ENCODE measurements at places on chromosomes 4 and X.

GRCh38 chrX:122880952-122881351 lies 303.1 kb upstream of the GRIA3 start:
- no peak for DNase-seq

- DNase-seq, result no peak
Observed at GRCh38 chr4:16503421-16504100, 277.3 kb upstream of the TAPT1 start.

DNA sequence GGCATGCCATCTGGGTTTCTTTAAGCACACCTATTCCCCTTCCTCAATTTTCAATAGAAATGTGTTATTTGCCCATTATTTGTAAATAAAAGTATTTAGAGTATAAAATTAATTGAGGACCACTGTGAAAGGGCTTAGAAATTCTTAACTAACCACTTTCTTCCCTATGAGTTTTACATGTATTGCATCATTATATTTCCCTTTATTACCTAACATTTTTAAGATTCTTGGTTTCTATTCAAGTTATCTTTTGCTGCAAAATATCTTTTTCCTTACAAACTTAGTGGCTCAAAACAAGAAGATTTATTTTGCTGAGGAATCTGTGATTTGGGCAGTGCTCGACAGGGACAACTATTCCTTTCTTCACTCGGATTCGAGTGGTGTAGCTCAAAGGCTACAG lies 40.5 kb downstream of the GRID2 start:
- no peak for DNase-seq

DNA sequence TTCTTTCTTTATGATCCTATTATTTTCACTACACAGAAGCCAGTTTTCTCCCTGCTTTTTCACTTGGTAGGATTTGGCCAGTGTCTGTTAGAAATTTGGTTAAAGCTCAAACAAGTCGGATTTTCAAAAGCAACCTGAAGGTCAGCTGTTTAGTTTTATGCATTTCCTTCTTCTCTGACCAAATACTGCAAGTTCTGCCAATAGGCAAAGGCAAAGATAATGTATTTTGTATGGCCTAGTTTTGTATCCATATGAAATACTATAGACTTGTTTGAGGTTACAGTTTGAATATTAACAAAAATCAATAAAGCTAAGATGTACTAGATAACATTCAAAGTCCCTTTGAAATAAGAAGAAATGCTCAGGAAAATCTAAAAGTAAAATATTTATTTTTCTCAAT lies 439.4 kb downstream of the TRIML1 start:
- no peak for DNase-seq

DNA sequence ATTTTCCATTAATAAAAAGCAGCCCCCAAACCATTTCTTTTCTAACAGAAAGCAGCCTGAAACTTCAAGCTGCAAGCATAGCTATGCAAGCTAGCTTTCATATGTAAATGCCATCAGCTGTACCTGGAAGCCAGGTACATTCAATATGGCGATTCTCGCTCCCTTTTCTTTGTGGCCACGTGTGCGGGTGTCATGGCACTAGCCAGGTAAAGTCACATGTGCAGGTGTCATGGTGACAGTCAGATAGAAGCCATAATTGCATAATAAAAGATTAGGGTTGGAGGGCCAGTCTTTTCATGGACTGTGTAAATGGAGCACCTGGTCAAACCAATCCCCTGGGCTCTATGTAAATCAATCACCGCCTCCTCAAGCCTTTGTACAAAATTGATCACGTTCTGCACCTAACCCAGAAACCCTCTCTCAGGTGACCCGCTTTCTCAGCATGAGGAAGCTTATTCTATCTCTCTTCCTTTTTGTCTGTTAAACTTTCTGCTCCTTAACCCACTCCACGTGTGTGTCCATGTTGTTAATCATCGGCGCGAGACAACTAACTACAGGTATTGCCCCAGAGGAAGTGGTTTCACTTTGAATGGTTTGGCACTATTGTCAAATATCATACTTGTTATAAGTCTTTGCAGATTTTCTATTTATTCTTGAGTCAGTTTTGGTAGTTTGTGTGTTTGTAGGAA lies 18.0 kb upstream of the RHOXF2 start:
- DNase-seq, result no peak

GRCh38 chr4:13322681-13323101 lies 161.4 kb downstream of the RAB28 start:
- no peak for DNase-seq

- DNase-seq, result peak; percentile 75
Observed at GRCh38 chr4:6109842-6110560, 90.3 kb downstream of the JAKMIP1 start.

- no peak for DNase-seq
Observed at GRCh38 chr4:141524116-141524515, 112.3 kb upstream of the IL15 start.

GRCh38 chrX:41095908-41096307 lies 10.7 kb downstream of the USP9X start:
- no peak for DNase-seq

GRCh38 chr4:7236847-7237246 lies 44.5 kb downstream of the SORCS2 start:
- DNase-seq, result no peak

- DNase-seq, result no peak
Observed at GRCh38 chr4:174427571-174428140, 94.6 kb downstream of the HPGD start.

DNA sequence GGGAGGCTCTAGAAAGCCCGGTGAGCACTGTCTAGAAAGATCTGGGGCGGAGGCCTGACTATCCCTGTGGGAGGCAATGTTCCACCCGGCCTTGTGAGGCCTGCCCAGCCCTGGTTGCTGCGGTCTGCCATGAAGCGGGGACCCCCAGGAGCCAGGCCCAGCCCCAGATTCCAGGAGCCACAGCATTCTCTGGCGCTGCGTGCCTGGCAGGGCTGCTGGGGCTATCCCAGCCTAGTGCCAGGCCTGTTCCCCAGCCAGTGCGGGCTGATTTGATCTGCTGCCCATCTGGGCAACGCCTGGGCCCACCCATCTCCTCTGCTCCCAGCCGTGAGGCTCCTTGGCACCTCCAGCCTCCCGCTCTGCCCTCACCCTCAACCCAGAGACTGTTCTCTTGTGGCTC lies 19.6 kb downstream of the ATP2B3 start:
- no peak for DNase-seq

- no peak for DNase-seq
Observed at GRCh38 chr4:78014889-78015886, 41.9 kb upstream of the FRAS1 start.

- no peak for DNase-seq
Observed at GRCh38 chrX:97842468-97843199, 958.9 kb downstream of the RPA4 start.

GRCh38 chr4:98639523-98639922 lies 18.9 kb downstream of the TSPAN5 start:
- DNase-seq, result no peak

GRCh38 chr4:105210916-105211315 lies 64.2 kb downstream of the TET2 start:
- DNase-seq, result no peak

GRCh38 chrX:37746218-37746941 lies 33.5 kb upstream of the CYBB start:
- DNase-seq, result no peak

- DNase-seq, result no peak
Observed at GRCh38 chrX:134752558-134752957, 94.3 kb upstream of the PLAC1 start.

GRCh38 chr4:158856852-158857251 lies 88.0 kb downstream of the FNIP2 start:
- peak; percentile 38 for DNase-seq

- DNase-seq, result no peak
Observed at GRCh38 chr4:181896614-181897013, 346.6 kb upstream of the TENM3 start.

DNA sequence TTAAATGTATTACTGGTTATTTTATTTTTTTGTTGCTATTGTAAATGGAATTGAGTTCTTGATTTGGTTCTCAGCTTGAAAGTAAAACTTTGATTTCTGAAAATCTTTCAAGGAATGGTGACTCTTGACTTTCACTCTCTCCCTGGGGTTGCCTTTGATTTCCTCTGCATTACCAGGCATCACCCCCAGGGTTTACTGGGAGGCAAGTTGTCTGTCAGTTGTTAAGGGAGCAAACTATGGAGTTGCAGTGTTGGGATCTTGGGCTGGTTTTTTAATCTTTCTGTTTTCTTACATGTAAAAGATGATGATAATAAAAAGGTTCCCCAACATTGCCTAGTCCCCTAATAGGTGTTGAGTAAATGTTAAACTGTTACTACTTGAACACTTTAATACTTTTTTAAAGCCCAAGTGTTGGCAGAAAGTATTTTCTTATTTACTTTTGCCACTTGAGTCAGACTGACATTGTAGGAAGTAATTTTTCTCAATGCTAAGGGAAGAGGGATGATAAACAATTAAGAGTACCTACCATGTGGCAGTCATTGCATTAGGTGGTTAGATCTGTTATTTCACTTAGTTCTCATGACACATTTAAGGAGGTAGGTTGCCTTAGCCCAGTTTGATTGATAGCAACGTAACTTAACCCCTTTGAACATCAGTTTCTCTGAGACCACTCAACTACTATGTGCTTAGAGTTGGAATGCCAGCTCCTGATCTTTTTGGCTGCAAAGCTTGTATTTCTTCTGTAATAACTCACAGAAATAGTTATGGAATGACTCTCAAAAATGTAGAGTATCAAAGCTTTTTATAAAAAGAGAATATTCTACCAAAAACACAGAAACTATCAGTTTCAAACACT lies 67.1 kb downstream of the DCLK2 start:
- peak; percentile 39 for DNase-seq

DNA sequence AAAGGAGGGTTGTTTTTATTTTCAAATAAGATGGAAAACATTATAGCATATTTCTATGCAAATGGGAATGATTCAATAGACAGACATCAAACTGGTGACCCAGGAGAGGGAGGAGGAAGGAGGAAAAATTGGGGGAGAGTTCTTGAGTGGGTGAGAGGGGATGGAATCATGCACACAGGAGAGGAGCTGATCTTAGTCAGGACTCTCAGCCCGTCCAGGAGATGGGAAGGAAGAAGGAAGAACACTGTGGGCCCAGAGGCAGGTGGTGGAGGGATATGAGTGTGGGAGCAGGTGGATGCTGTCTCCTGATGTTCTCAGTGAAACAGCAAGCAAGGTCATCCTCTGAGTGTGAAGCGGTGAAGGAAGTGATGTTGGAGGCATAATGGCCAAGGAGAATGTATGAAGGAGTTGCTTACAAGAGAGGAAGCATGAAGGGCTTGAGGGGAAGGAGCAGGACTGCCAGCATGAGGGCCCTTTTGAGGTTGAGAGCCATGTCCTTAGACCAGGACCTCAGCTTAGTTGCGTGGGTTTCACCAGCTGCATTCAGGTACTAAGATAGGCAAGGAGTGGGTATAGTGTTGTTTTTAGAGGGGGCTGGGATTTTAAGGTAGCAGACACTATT lies 161.7 kb upstream of the NAP1L5 start:
- DNase-seq, result no peak

- no peak for DNase-seq
Observed at GRCh38 chr4:138298431-138298830, 56.3 kb upstream of the SLC7A11 start.

- DNase-seq, result no peak
Observed at GRCh38 chr4:112085156-112086035, 59.9 kb upstream of the FAM241A start.

DNA sequence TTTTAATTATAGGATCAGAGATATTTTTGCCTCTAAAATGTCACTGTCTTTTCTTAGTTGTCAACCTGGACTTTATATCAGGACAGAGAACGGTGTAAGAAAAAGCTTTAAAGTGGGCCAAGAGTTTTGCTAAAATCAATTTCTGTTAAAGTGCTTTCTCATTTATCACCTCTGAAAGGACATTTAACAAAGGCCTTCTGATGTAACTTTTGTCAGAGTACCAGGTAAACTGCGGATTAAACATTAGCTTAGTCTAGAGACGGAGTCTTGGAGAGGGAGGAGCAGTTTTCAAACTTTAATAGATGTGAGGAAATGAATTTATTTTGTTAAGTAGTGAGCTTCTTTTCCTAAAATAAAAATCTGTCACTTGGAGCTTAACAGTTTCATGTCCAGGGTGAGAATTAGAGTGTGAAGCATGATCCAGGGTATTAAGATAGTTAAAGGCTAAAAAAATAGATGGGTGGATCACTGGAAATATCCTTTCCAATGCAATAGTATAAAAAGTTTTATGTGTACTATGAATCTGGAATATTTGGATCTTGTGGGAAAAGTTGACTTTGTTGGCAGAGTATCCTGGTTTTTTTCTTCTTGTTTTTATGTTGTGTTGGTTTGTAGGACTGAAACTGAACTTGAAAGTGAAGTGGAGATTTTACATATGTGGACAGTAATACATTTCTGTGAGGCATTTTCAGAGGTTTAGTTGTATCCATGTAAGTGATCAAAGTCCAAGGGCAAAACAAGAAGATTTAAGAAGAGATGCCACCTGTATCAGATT lies 33.6 kb upstream of the BMPR1B start:
- DNase-seq, result no peak

DNA sequence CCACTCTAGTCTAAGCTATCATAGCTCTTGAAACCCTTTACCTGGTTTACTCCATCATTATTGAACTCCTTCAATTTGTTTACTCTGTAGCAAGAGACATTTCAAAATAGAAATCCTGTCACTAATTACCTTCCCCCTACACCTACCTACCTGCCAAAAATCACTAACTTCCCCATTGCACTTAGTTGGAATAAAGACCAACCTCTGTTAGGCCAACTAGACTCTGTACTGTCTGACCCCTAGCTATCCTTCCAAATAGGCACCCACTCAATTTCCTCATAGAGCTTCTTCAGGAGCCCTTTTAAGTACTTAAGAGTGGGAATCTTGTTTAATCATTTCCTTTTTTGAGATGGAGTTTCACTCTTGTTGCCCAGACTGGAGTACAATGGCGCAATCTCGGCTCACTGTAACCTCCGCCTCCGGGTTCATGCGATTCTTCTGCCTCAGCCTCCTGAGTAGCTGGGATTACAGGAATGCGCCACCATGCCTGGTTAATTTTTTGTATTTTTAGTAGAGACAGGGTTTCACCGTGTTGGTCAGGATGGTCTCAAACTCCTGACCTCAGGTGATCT lies 8.9 kb upstream of the CDKL2 start:
- DNase-seq, result no peak

GRCh38 chrX:21723084-21723483 lies 34.8 kb downstream of the SMPX start:
- peak; percentile 45 for DNase-seq

DNA sequence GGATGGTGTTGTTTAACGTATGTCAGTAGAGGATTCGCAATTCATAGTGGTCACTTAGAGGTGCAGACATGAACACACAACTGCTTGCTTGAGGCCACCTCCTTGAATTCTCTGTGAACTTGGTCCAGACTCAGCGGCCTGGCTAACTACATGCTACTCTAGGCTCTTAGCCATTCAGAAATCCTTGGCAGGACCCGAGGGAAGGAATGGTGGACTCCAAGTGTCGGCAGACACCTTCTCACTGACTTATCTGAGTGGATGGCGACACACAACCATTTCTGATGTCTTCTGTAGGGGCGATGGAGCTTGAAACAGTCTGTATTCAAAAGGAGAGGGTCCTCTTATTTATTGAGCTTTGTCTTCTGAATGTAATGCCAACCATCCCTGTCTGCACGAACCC lies 24.4 kb downstream of the ADGRL3 start:
- no peak for DNase-seq

GRCh38 chr4:79623021-79623870 lies 215.2 kb upstream of the GK2 start:
- DNase-seq, result no peak

GRCh38 chr4:27027428-27027827 lies 166.8 kb downstream of the STIM2 start:
- no peak for DNase-seq

GRCh38 chr4:47462799-47463234 lies 685 bp downstream of the COMMD8 start:
- DNase-seq, result no peak

- no peak for DNase-seq
Observed at GRCh38 chrX:109622270-109622669, 2.7 kb downstream of the KCNE5 start.

- DNase-seq, result no peak
Observed at GRCh38 chrX:43175434-43175833, 397.5 kb upstream of the PPP1R2C start.

Data from iPS-NIHi11 (cell line).